H1 (cell line): ENCODE measurements at places on chromosomes 6 and 20. TPM values are rescaled to one million over a fixed set of nuclear protein-coding genes. Genes with fewer than 3 reads are reported as not detected.

- no peak for DNase-seq
- no peaks in the 10 kb centered on the region for H3K36me3 ChIP-seq
- no peak overlapping the region for H3K27ac ChIP-seq
- H3K4me1 ChIP-seq, result no peaks in the 10 kb centered on the region
- no peaks in the 10 kb centered on the region for H3K27me3 ChIP-seq
- H3K4me3 ChIP-seq, result no peak overlapping the region
Measured at GRCh38 chr20:46800409-46800804, 91.0 kb downstream of the SLC2A10 start.

AKAP12 gene
- total RNA-seq, result 79.2 and 84.2 TPM in 2 replicates

GRCh38 chr6:90413867-90414266, 117.2 kb upstream of the BACH2 start:
- peaks cover 12% of the 10 kb centered on the region for H3K4me1 ChIP-seq
- no peaks in the 10 kb centered on the region for H3K36me3 ChIP-seq
- no peaks in the 10 kb centered on the region for H3K27me3 ChIP-seq
- H3K27ac ChIP-seq, result no peak overlapping the region
- DNase-seq, result peak; percentile 58
- H3K4me3 ChIP-seq, result no peak overlapping the region

- no peaks in the 10 kb centered on the region for H3K36me3 ChIP-seq
- no peaks in the 10 kb centered on the region for H3K4me1 ChIP-seq
- no peak overlapping the region for H3K4me3 ChIP-seq
- H3K27ac ChIP-seq, result no peak overlapping the region
- no peak for DNase-seq
- no peaks in the 10 kb centered on the region for H3K27me3 ChIP-seq
Measured at GRCh38 chr20:47088335-47088734, 193.7 kb downstream of the EYA2 start.

PTK6 gene
- total RNA-seq, result 0.17 and 0.19 TPM in 2 replicates

DNA sequence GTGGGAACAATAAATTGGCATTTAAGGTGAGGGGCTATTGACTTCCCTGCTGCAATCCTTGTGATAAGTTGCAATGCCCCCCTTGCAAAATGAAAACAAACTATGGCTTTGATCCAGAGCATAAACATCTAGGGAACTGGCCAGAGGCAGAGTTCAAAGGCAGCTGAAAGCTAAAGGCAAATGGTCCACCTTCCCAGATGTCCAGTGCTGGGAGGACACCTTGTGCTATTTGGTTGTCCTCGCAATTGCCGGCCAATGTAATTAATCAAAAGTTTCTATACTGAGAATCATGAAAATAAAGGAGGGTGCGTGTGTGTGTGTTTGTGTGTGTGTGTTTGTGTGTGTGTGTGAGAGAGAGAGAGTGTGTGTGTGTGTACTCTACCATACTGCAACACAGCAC, 337.4 kb downstream of the CBLN4 start:
- H3K27ac ChIP-seq, result no peak overlapping the region
- no peak overlapping the region for H3K4me3 ChIP-seq
- no peaks in the 10 kb centered on the region for H3K36me3 ChIP-seq

DNA sequence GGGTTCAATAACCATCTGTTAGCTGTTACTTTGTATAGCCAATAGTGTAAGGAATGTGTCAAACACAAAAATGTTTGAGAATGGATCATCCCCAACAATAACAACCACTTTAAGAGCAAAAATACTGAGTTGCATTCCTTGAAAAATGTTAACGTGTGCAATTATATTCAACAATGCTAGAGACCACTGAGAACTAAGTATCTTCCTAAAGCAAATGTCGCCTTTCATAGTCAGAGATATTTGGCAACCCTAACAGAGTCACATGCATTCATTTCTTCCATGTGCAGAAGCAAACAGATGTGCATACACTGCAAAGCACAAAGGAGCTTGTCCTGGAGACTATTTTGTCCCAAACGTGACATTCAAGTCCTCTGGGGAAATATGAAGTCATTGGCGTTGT, 448.6 kb downstream of the GJA1 start:
- no peak overlapping the region for H3K27ac ChIP-seq
- no peak for DNase-seq
- no peaks in the 10 kb centered on the region for H3K4me1 ChIP-seq
- H3K27me3 ChIP-seq, result no peaks in the 10 kb centered on the region

- H3K27ac ChIP-seq, result no peak overlapping the region
- no peaks in the 10 kb centered on the region for H3K36me3 ChIP-seq
- H3K4me1 ChIP-seq, result peaks cover 3% of the 10 kb centered on the region
- DNase-seq, result no peak
Measured at GRCh38 chr20:25321262-25321831, 69.3 kb downstream of the ABHD12 start.

SNAP91 gene
- total RNA-seq, result 1.0 and 1.5 TPM in 2 replicates
